ENCODE measurements at places on chromosomes 6 and 20. TPM values are rescaled to one million over a fixed set of nuclear protein-coding genes. Genes with fewer than 3 reads are reported as not detected.

The BPI gene
- not detected for total RNA-seq

The NINL gene
- 9.7 TPM for total RNA-seq

The SYCP2L gene
- total RNA-seq = 0.95 TPM

The RPRD1B gene
- 16.5 TPM for total RNA-seq

The ELOVL2 gene
- total RNA-seq = 0.16 TPM

The HMGCLL1 gene
- total RNA-seq = 0.55 TPM

The SLC26A8 gene
- 2.6 TPM for total RNA-seq

The LHFPL5 gene
- total RNA-seq = not detected

The CASS4 gene
- 1.4 TPM for total RNA-seq

The FLRT3 gene
- 0.37 TPM for total RNA-seq

The CLVS2 gene
- total RNA-seq = not detected

The BTBD3 gene
- 66.8 TPM for total RNA-seq

The TINAG gene
- 27.5 TPM for total RNA-seq

- DNase-seq = no peak
These were observed 124.3 kb downstream of the GRM1 start for GRCh38 chr6:146153040-146153758.

- no peak for DNase-seq
These were observed 81.9 kb upstream of the HIVEP1 start for GRCh38 chr6:11930240-11930639.

GRCh38 chr6:146876271-146877151 lies 277.7 kb downstream of the ADGB start:
- DNase-seq = no peak

- no peak for DNase-seq
These were observed 16.7 kb downstream of the GOPC start for GRCh38 chr6:117585647-117586046.

- DNase-seq = no peak
These were observed 8.0 kb downstream of the MMUT start for GRCh38 chr6:49454787-49455709.

GRCh38 chr6:105424175-105424783 lies 21.4 kb upstream of the PREP start:
- DNase-seq = peak; percentile 55

GRCh38 chr20:57770852-57771720 lies 61.3 kb upstream of the PMEPA1 start:
- no peak for DNase-seq

DNA sequence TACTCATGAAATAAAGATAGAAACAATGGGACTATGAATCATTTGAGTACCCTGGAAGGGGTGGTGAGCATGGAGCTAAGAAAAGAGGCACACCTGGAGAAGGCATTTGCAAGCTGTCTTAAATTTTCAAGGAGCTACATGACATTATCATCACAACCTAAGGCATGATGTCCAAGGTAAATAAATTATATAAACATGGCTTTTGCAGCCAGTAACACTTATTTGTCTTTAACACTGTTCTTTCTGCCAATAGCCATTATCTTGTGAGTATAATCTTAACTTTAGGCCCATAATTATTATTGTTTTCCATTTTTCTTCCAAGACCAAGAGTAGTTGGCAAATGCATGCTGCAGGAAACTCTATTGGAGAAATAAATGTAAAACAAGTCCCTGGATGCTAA lies 63.7 kb downstream of the ALDH5A1 start:
- DNase-seq = no peak

DNA sequence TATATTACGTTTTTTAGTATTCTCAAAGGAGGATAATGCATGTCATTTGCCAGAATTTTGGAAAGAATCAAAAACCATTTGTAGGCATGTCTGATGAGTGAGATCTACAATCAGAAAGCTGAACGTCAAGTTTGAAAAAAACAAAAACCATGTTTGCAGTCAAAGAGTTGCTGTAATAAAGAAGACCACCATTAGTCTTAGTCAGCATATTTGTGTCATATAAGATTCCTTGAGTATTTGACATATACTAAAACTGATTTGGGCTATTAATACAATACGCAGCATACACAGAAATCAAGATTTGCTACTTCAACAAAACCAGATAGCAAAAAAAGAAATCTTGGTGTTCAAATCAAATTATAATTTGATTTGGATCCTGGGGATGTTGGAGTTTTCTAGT lies 247.5 kb downstream of the SAMD5 start:
- DNase-seq = no peak

- no peak for DNase-seq
These were observed 27.9 kb upstream of the SPDEF start for GRCh38 chr6:34583861-34584604.

DNA sequence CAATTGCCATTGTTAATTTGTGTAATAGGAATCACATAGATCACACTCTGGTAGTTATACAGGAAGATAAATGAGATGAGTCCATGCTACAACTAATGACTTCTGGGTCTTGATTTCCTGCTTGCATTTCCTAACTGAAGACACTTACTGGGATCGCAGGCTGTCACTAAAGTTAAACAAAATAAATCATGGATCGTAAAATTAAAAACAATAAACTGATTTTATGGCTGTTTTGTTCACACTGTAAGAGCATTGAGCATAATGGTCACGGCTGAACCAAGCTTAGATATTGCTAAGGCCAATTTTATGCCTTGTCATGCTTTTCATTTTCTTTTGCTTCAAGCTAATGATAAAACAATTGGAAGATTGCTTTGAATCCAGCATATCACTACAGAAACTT lies 332.5 kb upstream of the CITED2 start:
- DNase-seq = no peak

- DNase-seq = no peak
These were observed 587.2 kb downstream of the PRKN start for GRCh38 chr6:162140251-162140852.

- no peak for DNase-seq
These were observed 3.8 kb downstream of the PTK6 start for GRCh38 chr20:63533388-63533787.

GRCh38 chr6:31658158-31658688 lies 2.4 kb downstream of the C6orf47 start:
- DNase-seq = no peak

DNA sequence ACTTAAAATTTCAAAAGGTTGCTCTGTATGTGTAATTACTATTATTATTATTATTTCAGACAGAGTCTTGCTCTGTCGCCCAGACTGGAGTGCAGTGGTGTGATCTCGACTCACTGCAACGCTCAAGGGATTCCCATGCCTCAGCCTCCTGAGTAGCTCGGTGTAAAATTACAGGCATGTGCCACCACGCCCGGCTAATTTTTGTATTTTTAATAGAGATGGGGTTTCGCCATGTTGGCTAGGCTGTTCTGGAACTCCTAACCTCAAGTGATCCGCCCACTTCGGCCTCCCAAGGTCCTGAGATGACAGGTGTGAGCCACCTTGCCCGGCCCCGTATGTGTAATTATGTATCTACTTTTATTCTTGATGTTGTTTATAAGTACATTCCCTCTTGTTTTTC lies 65.3 kb upstream of the ZNF217 start:
- DNase-seq = no peak

DNA sequence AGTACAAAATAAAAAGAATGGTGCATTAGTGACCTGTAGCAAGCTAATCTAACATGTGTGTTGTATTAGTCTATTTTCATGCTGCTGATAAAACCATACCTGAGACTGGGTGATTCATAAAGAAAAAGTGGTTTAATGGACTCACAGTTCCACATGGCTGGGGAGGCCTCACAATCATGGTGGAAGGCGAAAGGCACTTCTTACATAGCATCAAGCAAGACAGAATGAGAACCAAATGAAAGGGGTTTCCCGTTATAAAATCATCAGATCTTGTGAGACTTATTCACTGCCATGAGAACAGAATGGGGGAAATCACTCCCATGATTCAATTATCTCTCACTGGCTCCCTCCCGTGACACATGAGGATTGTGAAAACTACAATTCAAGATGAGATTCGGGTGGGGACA lies 45.4 kb upstream of the AIG1 start:
- DNase-seq = no peak

- no peak for DNase-seq
These were observed 359.5 kb downstream of the CDH4 start for GRCh38 chr20:61611401-61612180.

DNA sequence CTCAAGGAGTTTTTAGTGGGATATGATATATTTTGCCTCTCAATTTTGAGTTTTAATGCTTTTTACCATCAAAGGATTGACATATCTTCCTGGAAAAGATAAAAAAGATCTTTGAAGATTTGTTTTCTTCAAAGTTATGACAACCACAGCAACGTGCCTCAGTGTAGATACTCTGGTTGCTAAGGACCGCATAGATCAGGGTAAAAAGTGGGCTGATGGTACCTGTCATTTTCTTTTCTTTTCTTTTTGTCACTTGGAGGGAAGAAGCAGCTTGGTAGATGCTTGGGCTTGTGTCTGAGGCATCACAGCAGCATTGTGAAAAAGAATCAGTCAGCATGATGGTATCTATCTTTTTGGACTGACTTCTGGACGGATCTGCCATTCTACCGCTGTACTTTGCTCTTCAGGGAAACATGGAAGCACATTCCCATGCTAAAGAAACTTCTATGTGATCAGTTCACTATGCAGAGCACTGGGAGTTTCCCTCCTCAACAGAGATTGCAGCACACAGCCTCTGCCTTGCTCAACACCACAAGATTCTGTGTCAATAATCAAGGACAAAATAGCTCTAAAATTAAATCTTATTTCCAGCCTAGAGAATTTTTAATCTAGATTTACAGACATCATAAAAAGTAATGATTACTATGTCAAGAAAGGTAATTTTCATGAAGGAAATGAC lies 54.8 kb upstream of the SGK1 start:
- peak; percentile 58 for DNase-seq

GRCh38 chr6:91497770-91498169 lies 910.9 kb upstream of the MAP3K7 start:
- no peak for DNase-seq

- no peak for DNase-seq
These were observed 175.4 kb upstream of the PRND start for GRCh38 chr20:4546342-4546741.

DNA sequence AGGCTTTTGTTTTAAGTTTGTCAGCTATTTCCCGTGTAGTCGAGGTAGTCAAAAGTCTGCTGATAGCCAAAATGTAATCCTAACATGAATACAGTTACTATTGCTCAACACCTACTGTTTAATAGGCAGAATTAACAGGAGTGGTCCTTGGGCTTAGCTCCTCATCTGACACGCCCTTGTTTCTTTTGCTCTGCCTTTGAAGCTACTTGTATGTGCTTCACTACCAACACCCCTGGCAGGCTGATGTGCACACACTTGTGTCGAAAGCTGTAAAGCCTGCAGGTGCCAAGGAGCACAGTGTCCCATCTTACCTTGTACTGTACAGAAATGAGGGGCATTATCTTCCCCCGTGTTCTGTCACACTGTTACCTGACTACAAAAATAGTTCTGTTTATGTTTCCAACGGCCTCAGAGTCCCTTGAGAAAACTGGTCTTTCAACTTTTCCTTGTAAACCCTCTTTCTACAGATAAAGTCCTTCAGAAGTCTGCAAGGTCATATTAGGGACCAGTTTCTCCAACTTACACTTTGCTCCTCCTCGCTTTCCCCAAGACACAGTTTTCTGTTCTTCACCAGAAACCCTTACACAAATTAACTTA lies 9.3 kb downstream of the SDHAF4 start:
- peak; percentile 12 for DNase-seq

GRCh38 chr6:152295346-152295745 lies 341.8 kb downstream of the SYNE1 start:
- no peak for DNase-seq
